ENCODE measurements at places on chromosomes 4 and X. TPM values are rescaled to one million over a fixed set of nuclear protein-coding genes. Genes with fewer than 3 reads are reported as not detected.

Gene SERTM2
- total RNA-seq = not detected

Gene SOX3
- not detected for total RNA-seq

Gene NOX1
- not detected for total RNA-seq

Gene FGD1
- 11.2 TPM for total RNA-seq

Gene UGT2B7
- 0.22 TPM for total RNA-seq

Gene CPLX1
- total RNA-seq = 0.64 TPM

Gene CLCN4
- total RNA-seq = 16.8 TPM

Gene EREG
- total RNA-seq = 0.02 TPM

Gene EGF
- 8.0 TPM for total RNA-seq

Gene UGT2B10
- total RNA-seq = not detected

Gene CHRNA9
- not detected for total RNA-seq

Gene PF4V1
- not detected for total RNA-seq

Gene SLC9A6
- 6.8 TPM for total RNA-seq

Gene TMSB15C
- 4.2 TPM for total RNA-seq

Gene ESX1
- total RNA-seq = not detected

Gene XKRX
- not detected for total RNA-seq

Gene NALF2
- not detected for total RNA-seq

Gene ING2
- total RNA-seq = 16.8 TPM

Gene HSFX2
- total RNA-seq = not detected

Gene BEX3
- total RNA-seq = 187 TPM

Gene PRRG3
- total RNA-seq = not detected

Gene TSPAN6
- total RNA-seq = 0.48 TPM

Gene ADGRG2
- total RNA-seq = 6.5 TPM

Gene PNMA5
- total RNA-seq = not detected

Gene CFP
- 0.43 TPM for total RNA-seq

Gene TBC1D9
- total RNA-seq = 26.5 TPM

Gene ZAR1
- total RNA-seq = not detected

All from A172 (cell line).